ENCODE measurements at places on chromosomes 11 and 22. TPM values are rescaled to one million over a fixed set of nuclear protein-coding genes. Genes with fewer than 3 reads are reported as not detected.

DNA sequence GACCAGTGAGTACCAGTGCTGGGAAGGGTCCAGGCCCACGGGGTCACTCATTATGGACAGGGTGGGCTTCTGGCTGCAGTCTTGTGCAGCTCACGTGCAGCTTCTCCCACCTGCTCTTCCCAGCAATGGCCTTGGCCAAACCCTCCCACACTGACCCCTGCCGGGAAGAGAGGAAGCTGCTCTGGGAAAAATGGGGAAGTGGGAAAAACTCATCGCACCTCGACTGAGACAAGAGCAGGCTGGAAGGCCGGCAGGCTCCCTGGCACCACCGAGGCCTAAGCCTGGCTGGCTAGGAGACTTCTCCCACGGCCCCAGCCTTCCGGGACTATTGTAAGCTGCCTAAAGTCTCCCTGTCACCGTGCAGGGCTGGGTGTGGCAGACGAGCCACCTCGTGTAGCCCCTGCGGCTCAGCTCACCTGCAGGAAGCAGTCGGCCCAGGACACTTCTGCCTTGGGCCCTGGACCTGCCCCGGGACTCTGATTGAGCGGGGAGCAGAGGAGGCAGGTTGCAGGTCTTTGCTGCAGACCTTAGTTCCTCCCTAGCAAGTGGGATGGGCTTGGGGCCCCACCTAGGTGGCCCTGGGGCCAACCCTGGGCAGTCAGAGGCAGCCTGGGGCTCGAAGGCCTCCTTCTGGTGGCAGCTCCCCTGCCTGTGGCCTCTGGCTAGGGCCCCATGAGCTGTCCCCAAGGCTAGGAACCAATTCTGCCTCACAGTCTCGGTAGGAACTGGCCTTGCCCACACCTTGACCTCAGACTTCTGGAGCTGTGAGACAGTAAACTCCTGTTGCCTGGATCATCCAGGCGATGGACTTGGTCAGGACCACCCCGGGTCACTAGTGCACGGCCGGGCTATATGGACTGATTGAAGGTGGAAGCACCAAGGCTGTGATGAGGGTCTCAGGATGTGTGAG, 23.1 kb downstream of the MRGPRG start:
- no peak for DNase-seq

GRCh38 chr11:65553301-65554001, 4.7 kb downstream of the LTBP3 start:
- DNase-seq: no peak

- DNase-seq: peak; percentile 66
Observed at GRCh38 chr11:28245131-28245530, 136.9 kb downstream of the METTL15 start.

DNA sequence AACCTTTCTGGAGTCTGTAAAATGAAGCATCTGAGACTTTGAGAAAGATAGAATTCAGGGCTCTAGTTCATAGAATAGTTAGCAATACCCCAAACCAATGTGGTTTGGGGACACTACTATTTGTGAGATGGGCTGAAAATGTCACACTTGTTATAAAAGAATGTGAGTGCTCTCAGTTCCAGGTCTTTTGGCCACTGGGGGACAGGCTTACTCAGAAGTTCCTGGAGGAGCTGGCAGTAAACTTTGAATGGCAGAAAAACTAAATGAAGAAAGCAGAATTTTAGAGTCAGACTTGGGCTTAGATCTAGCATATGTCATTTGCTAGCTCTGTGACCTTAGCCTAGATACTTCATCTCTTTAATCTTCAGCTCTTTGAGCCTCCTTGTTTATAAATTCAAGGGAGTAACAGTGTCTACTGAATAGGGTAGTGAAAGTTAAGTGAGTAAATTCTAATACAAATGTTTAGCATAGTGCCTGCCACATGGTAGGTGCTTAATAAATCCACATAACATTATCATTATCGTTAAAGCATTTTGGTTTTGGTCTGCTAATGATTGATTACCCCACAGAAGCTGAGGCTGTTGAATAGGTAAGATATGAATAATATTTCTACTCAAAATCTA, 3.7 kb downstream of the LYVE1 start:
- peak; percentile 41 for DNase-seq

GRCh38 chr11:19703211-19703610, 9.4 kb upstream of the NAV2 start:
- peak; percentile 69 for DNase-seq

DNA sequence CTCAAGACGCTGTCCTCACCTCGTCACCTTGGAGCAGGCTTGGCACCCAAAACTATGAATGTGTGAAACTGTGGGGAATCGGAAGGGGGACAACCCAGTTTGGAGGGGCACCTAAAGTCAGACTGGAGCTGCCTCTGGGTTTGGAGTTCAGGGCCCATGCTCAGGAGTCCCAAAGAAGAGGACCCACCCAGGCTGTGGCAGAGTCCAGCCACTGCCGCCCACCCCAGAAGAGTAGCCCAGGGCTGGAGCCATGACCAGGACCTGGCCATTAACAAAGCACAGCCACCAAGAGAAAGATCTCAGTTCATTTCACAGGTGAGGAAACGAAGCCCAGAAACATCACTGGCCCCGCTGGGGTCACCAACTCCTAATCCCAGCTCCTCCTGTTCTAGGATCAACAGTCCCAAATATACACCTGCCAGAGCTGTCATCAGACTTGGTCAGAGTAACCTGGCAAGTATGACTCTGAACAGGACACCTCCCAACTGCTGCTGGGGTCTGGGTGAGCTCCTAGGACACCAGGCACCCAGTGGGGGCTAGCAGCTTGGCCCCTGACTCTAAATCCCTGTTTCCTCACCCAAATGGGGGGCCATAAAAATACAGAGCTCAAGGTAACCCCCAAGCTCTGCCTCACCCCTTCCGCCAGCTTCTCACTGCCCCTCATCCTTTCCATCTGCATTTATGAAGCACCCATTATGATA, 2.7 kb downstream of the RAB3IL1 start:
- no peak for DNase-seq

GRCh38 chr22:19036523-19037273, 85.5 kb downstream of the DGCR2 start:
- DNase-seq: peak; percentile 24

DNA sequence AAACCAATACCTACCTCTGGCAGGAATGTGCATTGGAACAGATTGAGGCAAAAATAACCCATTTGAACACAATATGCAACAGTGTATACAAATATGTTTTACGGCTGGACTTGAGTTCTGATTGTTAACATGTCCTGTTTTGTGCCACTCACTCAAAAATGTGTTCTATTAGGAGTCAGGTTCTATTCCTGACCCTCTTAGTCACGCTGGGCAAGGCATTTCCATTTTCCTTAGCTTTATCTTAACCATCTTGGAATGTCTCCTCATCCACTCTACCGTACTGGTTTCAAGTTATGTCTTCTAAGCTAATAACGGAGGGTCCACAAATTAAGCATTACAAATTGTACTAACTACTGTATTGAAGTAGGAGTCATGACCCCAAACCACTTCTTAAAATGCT, 78.6 kb downstream of the MAML2 start:
- DNase-seq: peak; percentile 73

GRCh38 chr11:12581923-12582322, 92.3 kb upstream of the TEAD1 start:
- peak; percentile 97 for DNase-seq

GRCh38 chr11:1629326-1630185, at the start of gene KRTAP5-5:
Gene KRTAP5-5, plus strand, starts transcription at chr11:1629775. Its CDS starts 66 bp downstream, at chr11:1629841.
- DNase-seq: no peak

- no peak for DNase-seq
Observed at GRCh38 chr11:121340032-121340580, 47.5 kb downstream of the SC5D start.

The GTF2H1 gene
- 56.0 TPM for total RNA-seq

The NFAM1 gene
- not detected for total RNA-seq

The OR5B21 gene
- total RNA-seq: not detected

The TMEM258 gene
- 166 TPM for total RNA-seq
